Vagina (tissue), 2 donors: ENCODE measurements at places on chromosomes 2 and 18. TPM values are rescaled to one million over a fixed set of nuclear protein-coding genes. Genes with fewer than 3 reads are reported as not detected.

Gene GPR75
- 5.4 TPM for total RNA-seq

Gene PID1
- total RNA-seq, result 83.2 TPM

Gene CFC1
- total RNA-seq, result not detected

Gene MC5R
- 0.74 TPM for total RNA-seq

GRCh38 chr2:23711979-23712755 lies 214.8 kb downstream of the ATAD2B start:
- H3K27me3 ChIP-seq, result no peaks in the 10 kb centered on the region
- H3K4me3 ChIP-seq, result no peak overlapping the region
- H3K4me1 ChIP-seq, result peaks cover 11% of the 10 kb centered on the region
- no peaks in the 10 kb centered on the region for H3K36me3 ChIP-seq
- no peak overlapping the region for H3K27ac ChIP-seq

- no peaks in the 10 kb centered on the region for H3K27me3 ChIP-seq
- no peak overlapping the region for H3K4me3 ChIP-seq
- DNase-seq, result no peak
- no peak overlapping the region for H3K27ac ChIP-seq
These were observed 489.5 kb downstream of the IRS1 start for GRCh38 chr2:226310146-226310545.

GRCh38 chr2:54947646-54948045 lies 102.6 kb downstream of the RTN4 start:
- no peak for DNase-seq
- no peaks in the 10 kb centered on the region for H3K36me3 ChIP-seq
- peaks cover 40% of the 10 kb centered on the region for H3K4me1 ChIP-seq
- no peak overlapping the region for H3K4me3 ChIP-seq

DNA sequence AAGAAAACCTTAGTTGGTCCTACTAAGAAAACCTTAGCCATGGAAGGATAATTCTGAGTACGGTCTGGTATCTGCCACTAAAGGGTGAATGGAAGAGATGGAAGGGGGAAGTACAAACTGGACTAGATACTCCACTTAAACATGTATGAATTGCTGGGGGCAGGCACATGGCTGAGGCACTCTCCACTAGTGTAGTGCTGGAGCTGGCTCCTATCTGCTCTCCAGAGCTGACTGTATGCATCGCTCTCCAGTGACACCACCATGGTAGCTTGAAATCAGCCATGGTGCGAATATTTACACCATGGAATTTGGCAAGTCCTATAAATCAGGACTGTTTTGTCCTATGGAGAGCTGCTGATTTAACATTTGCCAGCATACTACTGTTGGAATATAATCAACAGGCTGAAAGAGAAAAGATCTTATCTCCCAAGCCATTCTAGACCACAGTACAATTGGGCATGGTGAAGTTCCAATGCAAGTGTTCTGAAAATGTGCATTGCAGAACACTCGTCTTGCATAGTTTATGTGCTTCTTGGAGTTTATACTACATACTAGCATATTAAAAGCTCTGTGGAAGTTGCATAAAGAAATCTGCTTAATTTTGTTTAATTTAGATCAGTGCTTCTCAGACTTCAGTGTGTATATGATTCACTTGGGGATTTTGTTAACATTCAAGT lies 277.4 kb downstream of the TDRD15 start:
- H3K4me1 ChIP-seq, result no peaks in the 10 kb centered on the region
- no peak overlapping the region for H3K27ac ChIP-seq
- no peak overlapping the region for H3K4me3 ChIP-seq
- H3K36me3 ChIP-seq, result no peaks in the 10 kb centered on the region

- no peak for DNase-seq
- H3K4me3 ChIP-seq, result no peak overlapping the region
- no peaks in the 10 kb centered on the region for H3K27me3 ChIP-seq
These were observed 24.9 kb downstream of the ACAA2 start for GRCh38 chr18:49788327-49788898.

GRCh38 chr2:168345601-168346000 lies 98.2 kb upstream of the STK39 start:
- no peaks in the 10 kb centered on the region for H3K4me1 ChIP-seq
- no peak for DNase-seq
- H3K4me3 ChIP-seq, result no peak overlapping the region
- no peak overlapping the region for H3K27ac ChIP-seq

GRCh38 chr2:99939135-99939534 lies 203.3 kb downstream of the AFF3 start:
- no peak for DNase-seq
- no peaks in the 10 kb centered on the region for H3K36me3 ChIP-seq
- no peaks in the 10 kb centered on the region for H3K27me3 ChIP-seq
- no peak overlapping the region for H3K4me3 ChIP-seq
- H3K4me1 ChIP-seq, result no peaks in the 10 kb centered on the region

DNA sequence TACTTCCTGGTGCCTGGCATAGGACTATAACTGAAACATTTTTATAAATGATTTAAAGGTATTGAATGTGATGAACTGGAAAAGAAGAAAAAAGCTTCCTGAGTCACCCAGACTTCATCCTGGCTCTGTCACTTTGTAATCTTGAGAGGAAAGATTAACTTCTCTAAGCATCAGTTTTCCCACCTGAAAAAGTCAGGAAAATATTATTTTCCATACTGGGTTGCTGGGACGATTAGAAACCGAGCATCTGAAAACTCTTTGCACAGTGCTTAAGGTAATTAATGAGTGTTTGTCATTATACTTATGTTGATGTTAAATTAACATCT lies 71.8 kb downstream of the FMNL2 start:
- H3K27me3 ChIP-seq, result no peaks in the 10 kb centered on the region
- no peak for DNase-seq
- H3K4me3 ChIP-seq, result no peak overlapping the region
- H3K36me3 ChIP-seq, result no peaks in the 10 kb centered on the region
- peaks cover 41% of the 10 kb centered on the region for H3K4me1 ChIP-seq
